ENCODE measurements at places on chromosomes 7 and 10.

DNA sequence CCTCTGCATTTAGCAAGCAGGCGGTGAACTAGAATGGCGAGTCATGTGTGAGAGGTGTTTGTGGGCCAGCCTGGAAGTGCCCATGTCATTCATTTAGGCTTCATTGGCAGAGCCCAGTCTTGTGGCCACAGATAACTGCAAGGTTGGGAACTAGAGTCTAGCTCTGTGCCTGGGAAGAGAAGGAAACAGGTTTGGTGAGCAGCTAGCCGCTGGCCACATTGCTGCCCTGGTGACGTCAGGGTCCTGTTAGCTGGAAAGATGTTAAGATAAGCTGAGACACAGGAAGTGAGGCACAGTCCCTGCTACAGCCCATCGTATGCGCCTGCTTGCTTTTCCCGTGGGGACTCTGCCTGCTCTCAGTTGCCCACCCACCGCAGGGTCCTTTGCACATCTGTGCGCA is 185.5 kb downstream of the CAMK1D start:
- no peak for DNase-seq

GRCh38 chr7:601595-602340 is 82.1 kb upstream of the PDGFA start:
- DNase-seq = peak; percentile 79

GRCh38 chr10:96264938-96265337 is 6.4 kb downstream of the BLNK start:
- no peak for DNase-seq

DNA sequence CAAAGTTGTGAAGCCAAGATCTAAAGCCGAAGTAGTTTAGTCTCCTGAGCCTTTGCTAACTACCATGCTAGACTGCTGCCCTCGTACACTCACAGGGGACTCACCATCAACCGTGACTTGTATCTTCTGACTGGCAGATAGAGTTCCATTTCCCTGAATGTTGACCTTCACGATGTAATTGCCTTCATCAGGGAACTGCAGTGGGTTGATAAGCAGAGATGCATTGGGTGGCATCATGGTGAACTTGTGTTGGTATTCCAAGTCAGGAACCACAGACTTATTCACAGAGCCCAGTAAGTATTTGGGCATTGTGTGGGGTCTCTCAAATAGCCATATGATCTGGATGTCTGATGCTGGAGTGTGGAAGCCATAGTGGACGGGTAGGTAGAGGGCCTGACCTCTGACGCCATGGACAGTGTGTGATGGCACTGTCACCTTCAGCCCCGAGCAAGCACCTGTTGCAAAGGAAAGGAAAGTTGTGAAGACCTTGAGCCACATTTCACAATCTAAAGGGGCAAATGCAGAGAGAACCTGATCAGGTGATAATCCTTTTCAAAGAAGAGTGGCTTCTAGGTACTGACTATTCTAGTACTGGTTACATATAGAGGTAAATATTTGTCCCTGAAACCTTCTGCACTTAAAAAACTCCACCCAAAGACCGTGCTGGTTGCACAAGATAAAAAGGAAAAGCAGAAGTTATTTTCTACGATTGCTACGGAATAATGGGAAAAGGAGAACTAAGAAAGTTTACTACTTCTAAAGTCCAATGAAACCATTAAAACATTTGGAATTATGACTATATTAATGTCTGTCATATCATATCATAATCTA is 7.1 kb downstream of the HEPACAM2 start:
- peak; percentile 29 for DNase-seq

DNA sequence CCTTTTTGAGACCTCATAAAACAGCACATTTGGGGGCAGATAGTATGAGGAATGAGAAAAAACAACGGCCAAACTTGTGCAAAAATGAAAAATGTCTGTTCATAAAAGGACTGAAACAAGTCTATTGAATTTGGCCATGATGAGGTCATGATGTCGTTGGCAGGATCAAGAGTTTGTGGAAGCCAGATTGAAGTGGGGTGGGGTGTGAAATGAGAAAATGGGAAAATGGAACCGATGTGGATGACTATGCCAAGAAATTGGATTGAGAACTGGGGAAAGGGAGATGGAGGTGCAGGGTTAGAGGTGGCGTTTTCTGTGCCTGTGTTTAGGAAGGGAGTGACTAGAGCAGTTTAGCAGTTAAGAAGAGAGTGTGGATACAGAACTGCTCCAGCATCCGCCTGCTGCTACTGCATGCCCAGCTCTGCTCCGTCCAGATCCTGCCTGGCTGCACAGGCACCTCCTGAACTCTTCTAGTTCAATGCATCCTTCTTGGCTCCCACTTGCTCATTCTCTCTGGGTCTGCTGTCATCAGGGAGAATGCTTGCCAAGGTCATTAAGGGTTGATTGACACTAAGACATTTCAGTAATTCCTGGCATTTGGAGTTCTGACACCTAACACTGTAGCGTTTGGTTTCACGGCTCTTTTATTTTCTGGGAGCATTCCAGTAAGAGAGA is 111.9 kb downstream of the GALNT17 start:
- no peak for DNase-seq
